NCI-H1417 treated with DMSO at 0.1 percent for 48 hours (cell line): ENCODE measurements at places on chromosomes 16 and 17.

- DNase-seq = no peak
These were observed 16.5 kb downstream of the TANGO6 start for GRCh38 chr16:68859828-68860227.

DNA sequence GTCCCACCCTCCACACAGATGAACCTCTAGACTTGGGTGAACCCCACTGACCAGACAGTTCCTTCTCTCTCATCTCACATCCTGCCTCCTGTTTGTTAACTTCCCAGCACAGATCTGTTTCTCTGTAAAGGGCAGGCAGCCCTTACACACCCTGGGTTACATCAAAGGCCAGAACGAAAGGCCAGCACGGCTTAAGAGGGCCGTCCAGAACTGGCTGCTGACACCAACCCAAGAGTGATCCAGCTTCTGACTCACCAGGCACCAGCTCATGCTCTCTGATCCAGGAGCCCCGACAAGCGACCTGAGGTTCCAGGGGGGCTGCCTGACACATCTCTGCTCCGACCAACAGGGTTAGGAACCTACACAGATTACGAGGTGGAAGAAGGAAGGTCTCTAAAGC lies 86.9 kb downstream of the MRM3 start:
- no peak for DNase-seq

- no peak for DNase-seq
These were observed 226.7 kb upstream of the ELAC2 start for GRCh38 chr17:13244513-13244912.

- no peak for DNase-seq
These were observed 172.5 kb downstream of the RPTOR start for GRCh38 chr17:80716986-80717719.

DNA sequence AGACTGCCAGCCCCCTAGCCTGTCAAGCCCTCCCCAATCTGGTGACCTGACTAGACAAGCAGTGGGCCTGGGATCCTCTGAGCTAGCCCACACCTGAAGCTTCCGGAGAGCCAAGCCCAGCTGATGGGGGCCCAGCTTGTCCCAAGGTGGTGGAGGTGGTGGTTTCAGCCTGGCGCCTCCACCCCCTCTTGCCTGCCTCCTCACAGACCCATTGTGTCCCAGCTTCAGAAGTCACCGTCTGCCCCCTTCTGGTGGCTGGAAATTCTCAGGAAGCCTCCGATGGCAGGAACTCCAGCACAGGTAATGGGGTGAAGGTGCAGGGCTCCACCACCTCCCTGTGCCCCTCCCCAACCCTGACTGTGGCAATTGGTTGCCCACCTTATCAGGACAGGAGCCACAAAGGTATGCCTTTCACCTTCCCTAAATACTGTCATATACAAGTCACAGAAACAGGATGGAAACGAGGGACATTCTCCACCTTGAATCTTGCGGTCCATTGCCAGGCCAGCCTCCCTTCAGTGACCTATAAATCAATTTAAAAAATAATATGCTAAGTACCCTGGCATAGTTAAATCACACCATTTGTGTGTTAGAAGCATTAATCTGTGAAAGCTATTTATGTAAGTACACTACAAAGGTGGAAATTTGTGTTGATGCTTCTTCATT lies 66.0 kb upstream of the ZNF423 start:
- no peak for DNase-seq

GRCh38 chr16:81899601-81900000 lies 111.7 kb downstream of the SDR42E1 start:
- DNase-seq = no peak

- DNase-seq = no peak
These were observed 529.1 kb downstream of the HS3ST4 start for GRCh38 chr16:26220894-26221293.

- no peak for DNase-seq
These were observed 265.0 kb upstream of the FOXF1 start for GRCh38 chr16:86245351-86245750.

DNA sequence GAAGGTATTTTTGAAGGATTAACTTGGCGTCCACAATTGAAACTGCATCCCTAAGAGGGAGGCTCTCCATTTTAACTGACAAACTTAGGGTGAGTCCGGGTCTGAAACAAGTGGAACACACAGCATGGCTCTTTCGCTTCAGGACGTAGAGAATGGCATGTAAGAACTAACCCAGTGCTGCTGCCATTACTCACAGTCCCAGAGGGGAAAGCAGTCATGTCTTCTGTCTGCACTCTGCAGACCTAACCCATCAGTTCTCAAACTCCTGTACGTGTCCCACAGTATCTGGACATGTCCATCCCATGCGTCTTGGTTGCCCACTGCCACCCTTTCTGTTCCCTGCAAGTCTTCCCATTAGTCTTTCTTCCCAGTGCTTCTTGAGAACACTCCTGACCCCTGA lies 563 bp downstream of the ST6GALNAC1 start:
- no peak for DNase-seq
